IPS DF 6.9 (cell line): ENCODE measurements at places on chromosomes 1 and 21.

DNA sequence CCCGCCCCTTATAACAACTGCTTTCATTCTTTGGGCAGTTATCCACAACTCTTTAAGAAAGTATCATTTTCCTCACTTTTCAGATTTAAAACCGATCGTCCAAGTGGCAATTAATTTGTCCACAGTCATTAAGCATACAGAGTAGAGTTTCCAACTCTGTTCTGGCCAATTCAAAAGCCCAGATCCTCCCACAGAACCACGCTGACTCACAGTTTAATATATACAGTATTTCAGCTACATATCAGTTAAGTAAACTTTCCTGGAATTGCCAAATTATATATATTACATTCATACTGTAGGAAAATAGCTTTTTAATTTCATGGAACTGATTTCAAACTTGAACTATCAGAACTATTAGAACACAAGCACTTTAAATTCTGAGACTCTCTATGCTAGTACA is 163.8 kb upstream of the ESRRG start:
- no peak for DNase-seq

DNA sequence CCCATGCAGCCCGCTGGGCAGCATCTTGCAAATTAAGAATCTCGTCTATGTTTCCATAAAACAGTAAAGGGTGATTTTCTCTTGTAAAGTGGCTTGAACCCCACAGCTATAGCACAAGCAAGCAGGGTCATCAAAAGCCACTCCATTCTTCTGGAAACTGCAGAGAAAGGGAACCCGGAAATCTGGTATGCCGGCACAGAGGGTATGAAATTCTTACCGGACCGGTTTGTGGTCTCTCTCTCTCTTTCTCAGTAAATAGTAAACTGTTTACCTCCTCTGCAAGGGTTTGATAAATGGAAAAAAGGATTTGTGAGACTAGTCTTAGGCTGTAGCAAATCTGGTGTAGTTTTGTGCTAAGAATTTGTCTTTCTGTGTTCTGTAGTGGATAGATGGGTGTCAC is 2.7 kb upstream of the ADSS2 start:
- no peak for DNase-seq

DNA sequence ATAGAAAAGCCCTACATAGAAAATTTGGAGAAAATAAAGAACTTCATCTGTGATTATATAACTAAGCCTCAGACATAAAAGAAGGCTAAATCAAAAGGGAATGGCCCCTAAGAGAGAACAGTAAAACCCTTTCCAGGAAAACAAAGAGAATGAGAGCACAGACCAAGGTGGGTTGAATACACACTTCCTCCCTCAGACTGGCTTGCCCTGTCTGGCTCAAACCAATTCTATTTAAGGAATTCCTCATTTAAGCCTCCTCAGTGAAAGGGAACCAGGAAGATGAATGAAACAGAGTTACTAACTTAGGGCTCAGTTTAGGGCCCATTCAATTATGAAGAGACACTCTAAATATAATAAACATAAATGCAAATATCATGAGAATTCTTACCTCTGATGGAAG is 10.6 kb upstream of the SYT14 start:
- no peak for DNase-seq

- DNase-seq, result no peak
Observed at GRCh38 chr21:20641241-20641640, 357.0 kb upstream of the NCAM2 start.

GRCh38 chr21:29384683-29385359 is 86.1 kb downstream of the BACH1 start:
- no peak for DNase-seq

- no peak for DNase-seq
Observed at GRCh38 chr1:38522915-38523567, 336.5 kb downstream of the RRAGC start.

- DNase-seq, result no peak
Observed at GRCh38 chr1:96206451-96206850, 515.1 kb upstream of the PTBP2 start.

- DNase-seq, result no peak
Observed at GRCh38 chr1:107460035-107460434, 319.2 kb downstream of the NTNG1 start.

DNA sequence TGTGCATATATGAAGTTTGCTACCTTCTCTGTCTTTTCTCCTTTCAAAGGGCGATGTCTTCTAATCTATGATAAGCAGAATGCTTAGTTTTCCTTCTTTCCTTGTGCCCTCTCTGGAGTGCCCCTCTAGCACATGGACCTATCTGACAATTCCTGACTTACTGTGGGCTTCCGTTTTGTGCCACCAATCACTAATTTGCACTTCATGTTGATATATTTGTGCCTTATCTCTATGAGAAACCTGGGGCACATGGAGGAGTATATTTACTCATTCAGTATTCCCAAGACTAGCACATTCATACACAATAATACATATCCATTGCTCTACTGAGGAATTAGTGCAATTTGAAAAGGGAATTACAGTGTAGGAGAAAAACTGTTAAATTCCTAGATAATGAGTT is 197.7 kb downstream of the CTH start:
- DNase-seq, result no peak

- DNase-seq, result no peak
Observed at GRCh38 chr1:211332830-211333229, 6.2 kb downstream of the TRAF5 start.

DNA sequence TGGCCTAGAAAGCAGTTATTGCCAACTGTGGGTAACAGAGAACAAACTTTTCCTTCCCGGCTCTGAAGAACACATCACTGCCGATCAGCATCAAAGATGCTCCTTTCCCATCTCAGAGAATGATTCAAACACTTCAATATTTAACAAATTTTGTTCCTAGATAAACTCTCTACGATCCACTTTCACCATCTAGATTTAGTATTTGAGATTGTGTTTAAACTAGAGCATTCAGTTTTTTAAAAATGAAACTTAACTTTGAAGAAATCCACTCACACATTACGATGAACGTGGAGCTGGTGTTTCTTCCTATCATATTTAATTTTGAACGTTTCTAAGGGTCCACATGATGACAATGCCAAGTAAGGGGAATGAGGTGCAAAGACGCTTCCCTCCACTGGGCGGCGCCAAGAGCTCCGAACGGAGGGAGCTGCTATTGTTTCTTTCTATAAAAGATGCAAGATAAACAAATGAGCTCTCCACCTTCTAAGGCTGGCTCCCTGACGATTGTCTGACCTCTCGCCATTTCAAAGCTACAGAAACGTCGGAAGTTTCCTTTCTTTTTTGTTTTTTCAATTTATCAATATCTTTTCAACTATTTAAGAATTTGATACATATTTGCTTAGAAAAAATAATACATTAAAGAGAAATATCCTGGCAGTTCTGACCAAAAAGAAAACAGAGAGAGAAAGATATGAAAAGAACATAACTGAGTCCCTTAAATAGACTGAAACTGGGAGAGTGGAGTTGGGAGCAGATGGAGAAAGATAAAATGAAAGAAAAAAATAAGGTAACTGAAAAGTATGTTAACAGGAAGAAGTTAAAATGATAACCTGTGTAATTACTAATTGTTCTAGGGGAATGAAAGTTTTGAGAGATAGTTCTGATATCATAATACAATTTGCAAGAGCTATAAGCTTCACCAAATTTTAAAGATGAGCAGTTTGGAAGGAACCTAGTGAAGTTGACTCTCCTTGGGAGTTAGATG is 4.4 kb upstream of the BARHL2 start:
- no peak for DNase-seq

GRCh38 chr21:45534636-45535331 is 7.5 kb downstream of the SLC19A1 start:
- no peak for DNase-seq

- DNase-seq, result no peak
Observed at GRCh38 chr1:215860833-215861232, 293.7 kb downstream of the KCTD3 start.

DNA sequence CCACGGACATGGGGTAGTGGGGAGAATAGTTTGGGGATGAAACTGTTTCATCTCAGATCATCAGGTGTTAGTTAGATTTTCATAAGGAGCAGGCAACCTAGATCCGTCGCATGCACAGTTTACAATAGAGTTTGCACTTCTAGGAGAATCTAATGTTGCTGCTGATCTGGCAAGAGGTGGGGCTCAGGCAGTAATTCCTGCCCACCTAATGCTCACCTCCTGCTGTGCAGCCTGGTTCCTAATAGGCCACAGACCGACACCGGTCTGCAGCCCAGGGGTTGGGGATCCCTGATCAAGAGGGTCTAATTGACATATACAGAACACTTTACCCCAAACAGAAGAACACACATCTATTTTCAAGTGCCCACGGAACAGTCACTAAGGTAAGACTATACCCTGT is 275.1 kb downstream of the PTPRU start:
- no peak for DNase-seq

GRCh38 chr1:33637846-33638440 is 165.5 kb downstream of the ZSCAN20 start:
- DNase-seq, result no peak

DNA sequence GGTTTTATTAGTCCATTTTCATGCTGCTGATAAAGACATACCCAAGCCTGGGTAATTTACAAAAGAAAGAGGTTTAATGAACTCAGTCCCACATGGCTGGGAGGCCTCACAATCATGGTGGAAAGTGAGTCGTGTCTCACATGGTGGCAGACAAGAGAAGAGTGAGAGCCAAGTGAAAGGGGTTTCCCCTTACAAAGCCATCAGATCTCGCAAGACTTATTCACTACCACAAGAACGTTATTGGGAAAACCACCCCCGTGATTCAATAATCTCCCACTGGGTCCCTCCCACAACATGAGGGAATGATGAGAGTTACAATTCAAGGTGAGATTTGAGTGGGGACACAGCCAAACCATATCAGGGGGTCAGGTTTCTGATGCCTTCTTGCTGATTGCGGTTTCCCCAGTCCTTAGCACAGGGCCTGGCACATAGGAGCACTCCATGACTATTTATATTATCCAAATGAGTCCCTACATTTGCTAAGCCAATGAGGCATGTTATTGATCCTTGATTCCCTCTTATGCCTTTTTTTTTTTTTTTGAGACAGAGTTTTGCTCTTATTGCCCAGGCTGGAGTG is 35.3 kb upstream of the PAXBP1 start:
- DNase-seq, result no peak

- DNase-seq, result no peak
Observed at GRCh38 chr1:181430015-181430885, 53.1 kb upstream of the CACNA1E start.

DNA sequence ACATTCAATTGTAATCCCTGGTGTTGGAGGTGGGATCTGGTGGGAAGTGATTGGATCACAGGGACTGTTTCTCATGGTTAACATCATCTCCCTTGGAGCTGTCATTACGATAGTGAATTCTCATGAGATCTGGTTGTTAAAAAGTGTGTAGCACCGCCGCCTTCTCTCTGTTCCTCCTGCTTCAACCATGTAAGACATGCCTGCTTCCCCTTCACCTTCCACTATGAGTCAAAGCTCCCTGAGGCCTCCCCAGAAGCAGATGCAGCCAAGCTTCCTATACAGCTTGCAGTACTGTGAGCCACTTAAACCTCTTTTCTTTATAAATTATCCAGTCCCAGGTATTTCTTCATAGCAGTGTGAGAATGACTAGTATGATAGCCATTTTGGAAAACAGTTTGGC is 30.1 kb upstream of the TRIM62 start:
- no peak for DNase-seq

DNA sequence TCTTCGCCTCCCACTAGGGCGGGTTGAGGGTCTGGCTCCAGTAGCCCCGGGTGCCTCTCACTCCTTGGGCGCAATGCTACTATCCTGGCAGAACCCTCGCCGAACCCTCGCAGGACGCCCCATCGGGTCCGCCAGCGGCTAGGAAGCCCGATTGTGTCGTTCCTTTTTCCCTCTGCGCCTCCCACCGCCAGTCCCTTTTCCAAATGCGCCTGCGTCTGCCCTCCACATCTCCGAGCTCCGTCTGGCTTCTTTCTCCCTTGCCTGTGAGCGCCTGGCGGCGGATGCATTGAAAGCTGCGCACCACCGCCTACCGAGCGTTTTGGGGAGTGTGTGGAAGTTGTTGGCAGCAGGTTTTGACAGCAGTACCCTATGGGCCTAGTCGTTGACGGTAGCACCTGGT is 1.0 kb upstream of the DIRAS3 start:
- peak; percentile 27 for DNase-seq

GRCh38 chr1:227440182-227440581 is 121.9 kb upstream of the CDC42BPA start:
- no peak for DNase-seq

DNA sequence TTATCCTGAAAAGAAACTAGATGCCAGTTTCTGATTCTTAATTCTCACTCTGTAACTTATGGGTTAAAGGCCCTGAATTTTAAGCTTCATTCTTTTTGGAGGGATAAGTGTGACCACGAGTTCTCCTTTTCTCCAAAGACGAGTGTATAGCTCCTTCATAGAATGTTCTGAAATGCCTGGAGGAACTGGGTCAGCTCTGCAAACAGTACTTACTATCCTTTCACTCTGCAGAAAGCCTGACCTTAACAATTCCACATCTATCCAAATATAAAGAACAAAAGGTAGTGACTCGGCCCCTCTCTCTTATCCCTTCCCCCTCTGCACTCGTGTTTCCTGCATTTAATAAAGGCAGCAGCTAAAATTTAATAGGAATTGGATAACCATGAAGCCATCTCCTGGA is 150.5 kb downstream of the LYPLAL1 start:
- DNase-seq, result no peak

GRCh38 chr1:93675271-93675670 is 6.4 kb downstream of the BCAR3 start:
- no peak for DNase-seq

GRCh38 chr1:243842978-243843511 is 7.0 kb downstream of the AKT3 start:
- no peak for DNase-seq

- DNase-seq, result no peak
Observed at GRCh38 chr1:160850993-160851392, 11.7 kb downstream of the CD244 start.

DNA sequence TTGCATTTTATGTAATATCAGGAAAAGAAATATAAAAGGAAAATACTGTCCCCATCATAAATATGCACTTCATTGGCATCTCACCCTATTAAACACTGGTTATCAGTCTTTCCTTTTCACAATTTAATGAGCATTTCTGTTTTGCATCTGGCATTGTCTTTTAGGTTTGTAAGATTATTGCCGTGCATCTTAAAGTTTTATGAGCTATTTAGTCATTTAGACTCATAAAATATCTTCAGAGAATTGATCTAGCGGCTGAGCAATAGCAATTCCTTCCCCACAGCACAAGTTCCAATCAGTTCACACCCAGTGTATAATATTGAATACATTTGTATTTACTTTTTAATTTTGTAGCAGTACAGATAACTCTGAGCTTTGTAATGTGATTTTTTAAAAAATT is 112.3 kb upstream of the C1orf105 start:
- no peak for DNase-seq

DNA sequence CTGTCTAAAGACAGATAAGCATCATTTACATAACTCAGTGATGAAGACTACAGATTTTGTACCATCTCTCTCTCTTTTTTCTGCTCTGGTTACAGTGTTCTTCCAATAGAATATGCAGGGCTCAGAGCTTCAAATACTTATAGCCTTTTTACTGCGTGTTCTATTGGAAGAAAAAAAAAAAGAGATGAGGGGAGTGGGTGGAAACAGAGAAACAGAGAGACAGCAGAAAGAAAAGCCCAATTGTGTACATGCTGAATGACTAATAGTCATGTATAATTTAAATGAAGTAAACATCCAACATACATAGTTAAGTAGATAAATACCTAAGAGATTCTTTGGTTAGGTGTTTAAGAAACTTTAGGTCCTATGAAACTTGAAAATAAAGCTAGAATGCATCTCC is 151.9 kb downstream of the HMCN1 start:
- no peak for DNase-seq

- DNase-seq, result no peak
Observed at GRCh38 chr1:50972766-50973165, 2.7 kb downstream of the CDKN2C start.

GRCh38 chr21:34673006-34673405 is 4.2 kb downstream of the CLIC6 start:
- no peak for DNase-seq
